Fibroblast of mammary gland (primary cell): ENCODE measurements at places on chromosomes 7 and 10.
A peak's percentile ranks its signal among the peaks of the same experiment; 100 is the strongest.

DNA sequence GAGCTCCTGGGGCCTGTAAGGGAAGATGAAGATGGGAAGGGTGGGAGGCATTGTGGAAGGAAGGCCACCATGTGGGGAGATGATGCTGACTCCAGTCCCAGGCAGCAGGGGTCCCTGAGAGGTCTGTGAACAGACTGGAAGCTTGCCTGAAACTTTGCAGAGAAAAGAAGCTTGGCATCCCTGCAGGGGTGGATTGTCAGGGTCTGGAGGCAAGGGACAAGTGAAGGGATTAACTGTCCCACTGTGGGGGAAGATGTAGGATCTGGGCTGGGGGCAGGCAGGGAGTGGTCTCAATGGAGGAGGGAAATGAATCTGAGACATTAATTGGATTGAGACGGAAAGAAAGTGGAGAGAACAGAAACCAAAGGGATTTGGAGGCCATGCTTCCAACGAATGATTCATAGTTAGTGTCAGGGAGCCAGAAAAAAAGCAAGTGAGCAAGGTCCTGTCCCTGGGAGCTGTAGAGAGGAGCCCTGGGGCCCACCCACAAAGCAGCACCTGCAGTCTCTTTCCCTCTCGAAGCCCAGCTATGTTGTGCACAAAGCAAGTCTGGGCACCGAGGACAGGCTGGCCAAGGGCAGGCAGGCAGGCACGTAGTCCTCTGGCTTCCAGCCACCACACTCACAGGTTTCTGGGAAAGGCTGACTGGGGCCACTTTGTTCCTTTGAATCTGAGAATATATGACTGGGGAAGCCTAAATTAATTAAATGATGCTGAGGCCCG is 4.7 kb upstream of the SLC18A3 start:
- DNase-seq: no peak

DNA sequence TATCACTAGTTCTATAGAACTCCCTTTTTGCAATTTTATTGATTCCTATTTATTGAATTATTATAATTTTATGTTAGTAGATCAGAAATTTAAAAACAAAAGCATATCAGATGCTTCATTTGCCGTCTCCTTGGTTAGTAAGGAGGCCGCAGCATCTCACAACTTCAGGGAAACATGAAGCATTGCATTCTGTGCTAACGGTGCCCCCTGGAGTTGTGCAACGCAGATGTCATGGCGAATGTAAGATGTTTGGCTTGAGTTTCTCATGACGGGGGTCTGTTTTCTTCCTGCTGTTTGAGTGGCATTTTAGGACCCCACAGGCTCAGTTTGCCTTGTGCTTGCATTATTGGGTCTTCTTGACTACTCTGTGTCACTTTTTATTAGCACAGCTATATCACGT is 124.8 kb downstream of the CNNM2 start:
- DNase-seq: no peak

GRCh38 chr10:42802876-42803275 is 20.3 kb downstream of the BMS1 start:
- DNase-seq: no peak

DNA sequence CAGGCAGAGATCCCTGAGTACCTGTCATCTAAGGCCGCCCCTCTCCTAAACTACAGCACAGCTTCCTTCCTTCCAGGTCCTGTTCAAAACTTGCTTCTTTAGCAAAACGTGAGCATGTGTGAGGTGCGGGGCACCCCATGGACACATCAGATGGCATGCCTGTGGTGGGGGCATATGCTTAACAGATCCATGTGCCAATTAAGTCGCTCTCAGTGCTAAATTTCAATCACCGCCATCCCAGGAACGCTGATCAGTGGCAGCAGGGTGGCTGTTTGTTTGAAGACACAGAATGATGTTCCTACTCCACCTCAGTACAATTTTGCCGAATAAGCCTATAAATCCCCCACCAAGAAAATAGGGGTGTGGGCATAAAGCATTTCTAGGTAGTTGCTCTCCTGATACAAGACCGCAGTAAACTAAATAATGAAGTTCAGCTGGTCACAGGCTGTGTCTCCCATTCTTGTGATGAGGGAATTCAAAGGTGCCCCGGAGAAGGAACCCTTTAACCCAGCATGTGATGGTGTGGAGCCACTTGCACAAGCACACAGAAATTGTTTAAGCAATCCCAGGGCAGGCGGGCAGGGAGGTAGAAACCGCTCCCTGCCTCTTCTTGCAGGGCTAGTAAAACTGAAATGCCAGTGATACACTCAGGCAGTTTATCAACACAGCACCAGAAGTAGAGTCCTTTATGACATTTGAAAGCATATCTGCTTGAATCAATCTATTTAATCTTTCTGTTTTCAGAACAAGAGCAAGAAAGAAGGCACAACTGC is 205.7 kb downstream of the SORCS1 start:
- DNase-seq: no peak

DNA sequence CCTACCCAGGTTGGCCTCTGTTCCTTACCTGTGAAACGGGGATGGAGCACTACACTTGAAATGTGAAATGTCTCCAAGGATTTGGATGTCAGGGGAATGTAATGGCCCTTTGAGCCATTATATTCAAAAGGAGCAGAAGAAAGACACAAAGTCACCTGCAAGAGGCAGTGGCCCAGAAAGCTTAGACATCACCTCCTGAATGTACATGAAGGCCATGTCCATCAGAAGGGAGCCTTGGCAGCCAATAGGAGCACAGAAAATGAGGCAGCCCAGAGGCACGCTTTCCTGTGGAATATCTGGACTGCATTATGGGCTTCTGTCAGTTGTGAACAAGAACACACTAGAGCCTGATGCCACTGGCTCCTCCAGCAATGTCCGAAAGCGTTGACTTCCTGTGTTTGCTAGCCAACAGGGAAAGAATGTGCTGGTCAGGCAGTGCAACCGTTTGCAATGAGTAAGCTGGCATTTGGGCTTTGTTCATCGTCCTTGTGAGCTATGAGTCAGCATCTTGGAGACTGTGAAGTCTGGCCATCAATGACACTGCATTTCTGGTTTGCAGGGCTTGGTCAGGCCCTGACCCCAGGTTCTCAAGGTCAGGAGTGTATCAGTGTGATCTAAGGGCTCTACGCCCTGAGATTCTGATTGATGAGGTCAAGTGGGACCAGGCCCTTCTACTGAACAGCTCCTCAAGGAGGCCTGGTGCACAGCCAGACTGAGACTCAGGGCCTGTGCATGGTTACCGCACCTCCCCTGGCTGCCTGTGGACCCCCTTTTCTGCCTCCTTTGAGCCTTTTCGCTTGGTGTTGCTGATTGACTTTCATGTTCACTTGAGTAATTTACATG is 222.4 kb downstream of the RPS24 start:
- peak; percentile 99 for DNase-seq

GRCh38 chr7:76328389-76328788 is 25.9 kb downstream of the HSPB1 start:
- no peak for DNase-seq

GRCh38 chr10:1420661-1421362 is 316.5 kb downstream of the ADARB2 start:
- DNase-seq: no peak

- peak; percentile 1 for DNase-seq
These were observed 74.3 kb upstream of the LYZL1 start for GRCh38 chr10:29214551-29214950.

GRCh38 chr10:124236136-124236535 is 142.7 kb upstream of the CHST15 start:
- no peak for DNase-seq

- DNase-seq: no peak
These were observed 99.9 kb upstream of the CTBP2 start for GRCh38 chr10:125260260-125260659.

DNA sequence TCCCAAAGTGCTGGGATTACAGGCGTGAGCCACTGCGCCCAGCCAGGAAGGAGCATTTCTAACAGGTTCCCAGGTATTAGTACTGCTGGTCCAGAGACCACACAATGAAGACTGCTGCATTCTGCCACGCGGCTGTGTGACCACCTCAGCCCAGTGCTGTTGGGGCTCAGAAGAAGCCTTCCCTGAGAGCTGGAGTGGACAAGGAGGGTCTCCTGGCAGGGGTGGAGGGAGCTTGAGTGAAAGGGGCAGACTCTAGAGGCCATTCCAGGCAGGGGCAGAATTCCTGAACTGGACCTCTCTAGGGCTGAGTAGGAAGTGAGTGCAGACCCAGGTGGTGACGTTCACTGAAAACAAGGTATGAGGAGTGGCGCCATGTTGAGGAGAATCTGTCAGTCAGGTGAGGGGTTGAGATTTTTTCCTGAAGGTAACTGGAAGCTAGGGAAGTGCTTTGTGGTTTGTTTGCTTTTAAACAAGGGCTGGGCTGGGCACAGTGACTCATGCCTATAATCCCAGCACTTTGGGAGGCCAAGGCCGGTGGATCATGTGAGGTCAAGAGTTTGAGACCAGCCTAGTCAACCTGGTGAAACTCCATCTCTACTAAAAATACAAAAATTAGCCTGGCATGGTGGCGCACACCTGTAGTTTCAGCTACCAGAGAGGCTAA is 67.6 kb downstream of the TACC2 start:
- DNase-seq: peak; percentile 16

DNA sequence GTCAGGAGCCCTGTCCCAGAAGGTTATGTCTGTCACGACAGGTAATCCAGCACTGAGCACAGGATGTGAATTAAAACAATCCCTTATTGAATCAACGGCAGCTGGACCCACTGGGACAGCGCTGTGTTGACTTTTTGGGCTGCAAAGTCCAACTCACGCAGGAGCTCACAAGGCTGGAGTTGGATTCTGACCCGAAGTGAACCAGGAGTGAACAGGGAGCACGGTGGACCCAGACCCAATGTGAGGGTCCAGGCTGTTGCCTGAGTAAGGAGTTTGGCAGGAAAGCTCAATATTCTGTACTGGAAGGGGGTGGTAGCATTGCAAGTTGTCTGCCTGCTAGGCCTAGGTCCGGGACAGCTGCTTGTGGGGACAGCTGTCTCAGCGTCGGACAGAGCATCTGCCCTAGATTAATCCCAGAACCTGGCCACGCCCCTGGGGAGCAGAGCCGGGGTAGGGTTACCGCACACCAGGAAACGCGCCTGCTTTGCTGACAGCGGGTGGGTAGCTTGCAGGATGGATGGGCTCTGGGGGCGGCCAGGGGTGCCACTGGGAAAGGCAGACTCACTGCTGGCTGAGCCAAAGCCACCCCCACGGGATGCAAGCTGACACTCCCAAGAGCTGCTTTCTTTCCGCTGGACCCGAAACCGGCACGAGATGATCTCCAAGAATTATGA is 24.0 kb downstream of the COL26A1 start:
- DNase-seq: peak; percentile 57

DNA sequence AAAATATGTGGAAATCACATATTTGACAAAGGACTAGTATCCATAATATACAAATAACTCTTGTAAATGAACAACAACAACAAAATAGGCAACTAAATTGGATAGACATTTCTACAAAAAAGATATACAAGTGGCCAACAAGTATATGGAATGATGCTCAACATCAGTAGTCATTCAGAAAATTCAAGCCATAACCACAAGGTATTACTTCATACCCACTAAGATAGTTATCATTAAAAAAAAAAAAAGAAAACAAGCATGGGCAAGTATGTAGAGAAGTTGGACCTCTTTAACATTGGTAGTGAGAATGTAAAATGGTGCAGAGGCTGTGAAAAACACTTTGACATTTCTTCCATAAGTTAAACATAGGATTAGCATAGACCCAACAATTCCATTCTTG is 80.8 kb downstream of the CYP26A1 start:
- DNase-seq: peak; percentile 11

DNA sequence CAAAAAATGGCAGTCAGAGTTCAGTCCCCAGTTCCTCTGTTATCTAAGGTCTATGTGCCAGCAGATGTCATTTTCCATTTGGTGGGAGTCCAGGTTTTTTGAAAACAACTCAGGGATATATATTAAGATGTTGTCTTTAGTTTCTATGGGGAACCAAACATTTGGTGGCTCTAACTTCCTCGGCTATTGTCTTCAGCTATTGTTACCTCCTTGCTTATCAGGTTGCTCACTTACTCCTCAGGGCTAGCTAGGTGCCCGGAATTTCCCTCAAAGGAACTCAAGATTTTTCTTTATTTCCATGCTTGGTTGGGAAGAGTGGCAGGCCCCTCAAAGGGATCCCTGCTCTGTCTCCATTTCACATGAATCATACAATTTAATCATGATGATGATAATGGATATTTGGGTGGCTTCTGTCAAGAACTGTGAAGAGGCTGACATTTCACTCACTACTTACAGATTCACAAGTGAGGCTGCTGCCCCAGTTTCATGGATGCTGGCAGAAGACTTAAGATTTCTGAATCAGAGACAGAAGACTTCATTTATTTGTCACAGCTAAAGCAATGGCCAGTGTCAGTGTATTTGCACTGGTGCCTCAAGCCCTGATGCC is 182.8 kb downstream of the PKD1L1 start:
- DNase-seq: no peak

DNA sequence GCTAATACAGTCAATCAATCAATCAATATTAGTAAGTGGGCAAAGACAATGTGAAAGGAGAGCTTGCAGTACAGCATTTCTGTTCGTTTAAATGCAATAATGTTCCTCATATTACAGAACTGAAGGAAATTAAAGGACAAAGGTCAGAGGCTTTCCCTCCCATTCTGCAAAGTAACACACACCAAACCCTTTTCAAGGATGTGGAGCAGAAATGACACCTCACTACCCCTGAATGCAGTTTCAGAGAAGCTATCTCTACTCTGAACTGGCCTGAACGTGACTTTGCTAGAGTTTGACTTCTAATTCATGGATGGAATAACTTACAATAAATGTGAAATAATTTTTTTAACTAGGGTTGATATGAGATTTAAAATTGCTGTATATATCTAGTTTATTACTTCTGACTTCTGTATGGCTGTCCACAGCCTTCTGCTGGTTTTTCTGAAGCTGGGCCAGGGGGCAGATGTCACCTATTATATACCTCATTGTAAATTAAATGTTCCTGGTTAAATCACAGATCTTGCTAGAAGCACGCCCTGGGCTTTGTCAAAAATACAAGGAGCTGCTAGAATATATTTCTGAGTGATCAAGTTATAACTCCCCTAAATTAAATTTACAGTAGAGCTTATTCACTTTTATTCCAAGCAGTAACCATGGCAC is 156.9 kb upstream of the C7orf33 start:
- no peak for DNase-seq

- DNase-seq: no peak
These were observed 66.7 kb downstream of the HHEX start for GRCh38 chr10:92756201-92757065.

DNA sequence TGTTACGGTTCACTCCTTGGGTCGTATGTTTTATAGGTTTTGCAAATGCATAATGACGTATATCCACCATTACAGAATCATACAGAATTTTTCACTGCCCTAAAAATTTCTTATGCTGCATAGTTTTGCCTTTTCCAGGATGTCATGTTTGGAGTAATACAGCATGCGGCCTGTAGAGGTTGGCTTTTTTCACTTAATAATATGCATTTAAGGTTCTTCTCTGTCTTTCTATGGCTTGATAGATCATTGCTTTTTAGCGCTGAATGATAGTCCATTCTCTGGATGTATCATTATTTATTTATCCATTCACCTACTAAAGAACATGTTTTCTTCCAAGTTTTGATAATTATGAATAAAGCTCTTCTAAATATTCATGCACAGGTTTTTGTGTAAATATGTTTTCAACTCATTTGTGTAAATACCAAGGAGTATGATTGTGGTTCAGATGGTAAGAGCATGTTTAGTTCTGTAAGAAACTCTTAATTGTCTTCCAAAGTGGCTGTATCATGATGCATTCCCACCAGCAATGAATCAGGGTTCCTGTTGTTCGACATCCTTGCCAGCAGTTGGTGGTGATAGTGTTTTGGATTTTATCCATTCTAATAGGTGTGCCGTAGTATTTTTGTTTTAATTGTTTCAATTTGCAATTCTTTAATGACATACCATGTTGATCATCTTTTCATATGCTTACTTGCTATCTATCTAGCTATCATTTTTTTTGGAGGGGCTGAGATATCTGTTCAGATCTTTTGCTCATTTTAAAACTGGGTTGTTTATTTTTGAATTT is 531.2 kb upstream of the GHITM start:
- DNase-seq: no peak
